ENCODE measurements at places on chromosomes 11 and 22.

- no peak for DNase-seq
Observed at GRCh38 chr22:45155050-45155840, 8.5 kb upstream of the NUP50 start.

- DNase-seq = no peak
Observed at GRCh38 chr11:20881328-20882079, 212.1 kb downstream of the NELL1 start.

DNA sequence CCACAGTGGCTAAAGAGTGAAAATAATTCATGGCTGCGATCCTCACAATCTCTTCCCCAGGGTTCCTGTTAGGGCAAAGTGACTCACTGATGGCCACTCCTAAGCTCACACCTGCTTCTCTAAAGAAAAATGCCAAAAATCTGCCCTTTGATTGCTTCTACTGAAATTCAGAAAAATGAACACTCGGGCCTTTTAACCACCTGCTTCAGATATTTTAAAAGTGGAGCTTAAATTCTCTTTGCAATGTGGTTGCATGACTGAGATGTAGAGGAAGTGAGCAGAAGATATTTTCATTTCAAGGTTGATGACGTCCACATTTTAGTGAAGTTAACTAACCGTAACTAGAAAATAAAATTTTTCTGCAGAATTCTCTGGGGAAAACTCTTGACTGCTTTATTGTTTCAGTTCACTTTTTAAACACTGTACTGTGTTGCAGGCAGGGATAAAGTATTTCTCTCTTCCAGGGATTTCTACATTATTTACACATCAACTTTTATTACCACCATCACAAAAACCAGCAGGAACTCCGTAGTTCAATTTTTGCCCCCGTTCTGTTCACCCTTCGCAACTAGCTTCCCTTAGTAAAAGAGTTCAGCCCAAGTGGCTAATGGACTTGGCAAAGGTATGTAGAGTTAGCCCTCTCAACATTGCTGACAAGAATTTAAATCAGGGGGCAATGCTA is 8.5 kb downstream of the RAB30 start:
- no peak for DNase-seq

- DNase-seq = no peak
Observed at GRCh38 chr11:116707746-116708145, 65.0 kb downstream of the BUD13 start.

DNA sequence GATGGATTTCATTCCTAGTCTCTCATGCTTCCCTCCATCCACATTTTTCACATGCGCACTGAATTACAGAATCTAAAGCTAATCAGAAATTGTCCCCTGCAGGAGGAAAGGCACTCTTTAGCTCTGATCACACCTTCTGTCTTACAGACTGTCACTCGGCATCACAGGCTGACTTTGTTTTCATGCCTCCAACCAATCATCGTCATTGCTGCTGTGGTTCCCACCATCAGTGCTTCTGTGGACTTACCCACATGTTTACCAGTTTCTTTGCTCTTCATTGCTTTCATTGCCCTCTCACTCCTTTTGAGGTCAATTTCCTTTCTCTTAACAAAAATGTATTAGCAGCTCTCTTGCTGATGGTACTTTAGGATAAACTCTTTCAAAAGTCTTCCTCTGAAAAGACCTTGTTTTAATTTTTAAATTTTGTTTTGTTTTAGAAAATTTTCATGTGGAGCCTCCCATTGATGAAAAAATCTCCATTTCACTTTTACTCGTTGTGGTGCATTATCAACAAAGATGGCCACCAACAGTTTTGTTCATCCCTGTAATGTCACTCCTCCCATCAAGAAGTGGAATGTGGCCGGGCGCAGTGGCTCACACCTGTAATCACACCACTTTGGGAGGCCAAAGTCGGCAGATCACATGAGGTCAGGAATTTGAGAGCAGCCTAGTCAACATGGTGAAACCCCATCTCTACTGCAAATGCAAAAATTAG is 20.2 kb upstream of the TREH start:
- no peak for DNase-seq

GRCh38 chr11:50088231-50088630 is 55.6 kb downstream of the OR4C45 start:
- DNase-seq = no peak

- peak; percentile 92 for DNase-seq
Observed at GRCh38 chr22:36331306-36331911, 56.4 kb downstream of the MYH9 start.

DNA sequence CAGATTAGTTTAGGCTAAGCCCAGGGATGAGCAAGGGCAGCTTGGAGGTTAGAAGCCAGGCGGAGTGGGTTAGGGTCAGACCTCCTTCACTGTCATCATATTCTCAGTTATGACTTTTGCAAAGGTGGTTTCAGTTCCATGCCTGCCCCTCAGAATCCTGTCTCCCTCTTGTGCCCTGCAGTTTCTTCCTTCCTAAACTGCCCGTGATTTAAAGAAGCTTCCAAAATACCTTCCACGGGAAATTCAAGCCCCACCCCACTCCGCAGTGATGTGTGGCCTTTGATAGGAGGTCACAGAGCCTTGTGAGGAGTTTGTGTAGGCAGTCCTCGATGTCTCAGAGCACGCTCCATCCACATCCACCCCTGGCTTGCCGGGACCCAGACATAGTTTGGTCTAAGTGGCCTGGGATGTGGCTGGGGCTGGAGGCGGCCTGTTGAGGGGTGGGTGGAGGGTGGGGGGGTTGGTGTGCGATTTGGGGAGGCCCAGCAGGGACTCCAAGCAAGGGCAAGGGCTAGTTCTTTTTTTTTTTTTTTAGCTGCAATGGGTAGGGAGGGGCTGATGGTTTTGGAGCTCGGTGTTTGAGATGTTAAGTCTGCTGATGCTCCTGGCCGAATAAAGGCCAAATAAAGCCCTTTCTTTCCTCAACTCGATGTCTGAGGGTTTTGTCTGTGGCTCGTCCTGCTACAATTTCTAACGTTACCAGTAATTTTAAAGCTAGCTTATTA is 1.6 kb upstream of the IFITM1 start:
- DNase-seq = no peak

GRCh38 chr11:2736577-2737225 is 36.9 kb upstream of the KCNQ1OT1 start:
- no peak for DNase-seq

DNA sequence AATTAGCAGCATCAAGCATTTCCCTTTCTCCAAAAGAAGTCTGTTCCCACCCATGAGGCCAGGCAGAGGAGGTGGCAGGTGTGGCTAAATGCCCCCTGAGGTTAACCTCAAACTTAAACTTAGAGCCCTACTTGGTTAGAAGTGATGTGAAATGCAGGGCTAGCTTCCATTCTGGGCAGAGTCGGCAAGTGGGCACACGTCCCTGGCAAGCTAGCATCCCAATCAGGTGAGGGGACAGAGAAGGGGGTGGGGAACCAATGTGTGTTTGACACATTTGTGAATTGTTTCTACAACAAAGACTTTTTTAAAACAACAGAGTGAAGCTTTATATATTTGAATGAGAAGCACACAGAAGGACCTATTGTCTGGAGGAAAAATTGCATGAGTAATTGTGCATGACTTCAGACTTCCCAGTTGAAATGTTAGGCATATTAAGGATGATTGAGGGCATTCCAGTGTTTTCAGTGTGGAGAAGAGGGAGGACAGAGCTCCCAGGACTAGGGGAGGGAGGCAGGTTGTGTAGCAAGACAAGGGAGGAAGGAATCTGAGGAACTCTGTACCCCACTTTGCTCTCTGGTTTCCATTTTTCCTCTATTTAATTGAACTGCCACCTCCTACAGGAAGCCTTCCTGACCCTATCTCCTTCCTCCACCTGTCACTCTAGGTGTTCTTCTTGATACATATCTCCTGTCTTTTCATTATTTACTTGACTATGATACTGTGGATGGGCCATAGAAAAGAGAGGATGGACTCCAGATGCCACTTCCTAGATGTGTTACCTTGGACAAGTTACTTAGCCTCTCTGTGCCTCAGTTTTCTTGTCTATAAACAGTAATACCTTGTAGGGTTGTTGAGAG is 83.3 kb upstream of the PICALM start:
- no peak for DNase-seq

All from hematopoietic multipotent progenitor cell treated with erythropoietin and hydrocortisone succinate and interleukin-3 and kit ligand, for 4 days (in vitro differentiated cells).